ENCODE measurements at places on chromosomes 4 and X.

GRCh38 chr4:13872155-13872554 lies 244.6 kb upstream of the BOD1L1 start:
- DNase-seq = no peak

DNA sequence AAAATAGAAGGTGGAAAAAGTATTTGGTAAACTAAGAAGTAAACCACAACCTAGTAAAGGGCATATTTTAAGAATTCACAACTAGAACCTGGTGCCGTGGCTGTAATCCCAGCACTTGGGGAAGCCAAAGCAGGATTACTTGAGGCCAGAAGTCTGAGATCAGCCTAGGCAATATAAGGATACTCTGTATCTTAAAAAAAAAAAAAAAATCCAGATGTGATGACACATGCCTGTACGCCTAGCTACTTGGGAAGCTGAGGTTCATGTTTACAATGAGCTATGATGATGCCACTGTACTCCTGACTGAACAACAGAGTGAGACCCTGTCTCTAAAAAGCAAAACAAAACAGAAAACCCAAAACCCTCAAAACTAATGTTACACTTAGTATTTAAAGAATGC lies 294.9 kb upstream of the ZCCHC13 start:
- DNase-seq = no peak

DNA sequence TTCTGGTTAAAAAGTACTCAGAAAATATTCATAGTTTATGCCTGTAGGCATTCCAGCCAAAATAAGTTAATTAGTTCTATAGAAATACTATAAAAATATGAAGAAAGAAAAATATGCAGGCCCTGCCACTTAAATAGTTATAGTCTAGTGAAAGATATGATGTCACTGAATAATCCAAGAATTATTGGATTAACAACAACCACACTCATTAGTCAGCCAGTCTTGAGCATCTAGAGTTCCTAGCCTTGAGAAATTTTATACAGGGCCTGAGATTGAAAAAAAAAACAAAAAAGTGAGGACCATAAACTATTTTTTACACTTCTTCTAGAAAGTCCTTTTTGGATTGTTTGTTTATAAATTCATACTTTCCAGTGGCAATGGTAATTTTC lies 823.0 kb downstream of the FAT4 start:
- DNase-seq = no peak

- no peak for DNase-seq
Observed at GRCh38 chr4:16684935-16685334, 213.5 kb downstream of the LDB2 start.

DNA sequence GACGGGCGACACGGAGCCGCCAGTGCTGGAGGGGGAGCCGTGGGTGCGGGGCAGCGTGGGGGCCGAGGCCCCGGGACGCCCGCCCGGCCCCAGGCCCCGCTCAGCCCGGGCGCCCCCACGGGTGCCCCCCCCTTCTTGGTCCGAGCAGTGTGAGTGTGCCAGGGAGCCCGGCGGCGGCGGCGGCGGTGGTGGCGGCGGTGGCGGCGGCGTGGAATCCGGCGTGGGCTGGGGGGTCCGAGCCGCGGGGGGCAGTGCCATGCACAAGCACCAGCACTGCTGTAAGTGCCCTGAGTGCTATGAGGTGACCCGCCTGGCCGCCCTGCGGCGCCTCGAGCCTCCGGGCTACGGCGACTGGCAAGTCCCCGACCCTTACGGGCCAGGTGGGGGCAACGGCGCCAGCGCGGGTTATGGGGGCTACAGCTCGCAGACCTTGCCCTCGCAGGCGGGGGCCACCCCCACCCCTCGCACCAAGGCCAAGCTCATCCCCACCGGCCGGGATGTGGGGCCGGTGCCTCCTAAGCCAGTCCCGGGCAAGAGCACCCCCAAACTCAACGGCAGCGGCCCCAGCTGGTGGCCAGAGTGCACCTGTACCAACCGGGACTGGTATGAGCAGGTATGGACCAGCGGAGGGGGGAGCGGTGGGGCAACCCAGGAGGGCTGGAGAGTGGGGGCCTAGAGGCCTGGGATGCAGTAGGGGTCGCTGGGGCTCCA lies 466 bp downstream of the DLG3 start:
- no peak for DNase-seq

GRCh38 chrX:15167826-15168225 lies 102.1 kb downstream of the ASB9 start:
- no peak for DNase-seq

- no peak for DNase-seq
Observed at GRCh38 chr4:156832886-156833285, 138.7 kb downstream of the PDGFC start.

- no peak for DNase-seq
Observed at GRCh38 chr4:25759101-25759500, 103.5 kb downstream of the SLC34A2 start.

DNA sequence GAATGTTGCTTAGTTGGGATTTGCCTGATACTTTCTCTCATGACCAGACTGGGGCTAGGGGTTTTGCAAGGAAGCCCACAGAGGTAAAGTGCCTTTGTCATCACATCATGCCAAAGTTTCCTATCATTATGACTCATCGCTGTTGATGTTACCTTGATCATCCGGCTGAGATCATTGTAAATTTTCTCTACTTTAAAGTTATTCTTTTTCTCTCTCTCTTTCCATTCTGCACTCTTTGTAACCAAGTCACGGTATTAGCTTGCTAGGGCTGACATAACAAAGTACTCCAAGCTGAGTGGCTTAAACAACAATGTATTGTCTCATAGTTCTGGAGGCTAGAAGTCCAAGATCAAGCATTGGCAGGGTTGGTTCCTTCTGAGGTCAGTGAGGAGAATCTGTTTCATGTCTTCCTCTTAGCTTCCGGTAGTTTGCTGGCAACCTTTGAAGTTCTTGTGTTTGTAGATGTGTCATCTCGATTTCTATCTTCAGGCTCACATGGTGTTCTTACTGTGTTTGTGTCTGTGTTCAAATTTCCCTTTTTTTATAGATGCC lies 113.0 kb downstream of the DTHD1 start:
- DNase-seq = no peak

DNA sequence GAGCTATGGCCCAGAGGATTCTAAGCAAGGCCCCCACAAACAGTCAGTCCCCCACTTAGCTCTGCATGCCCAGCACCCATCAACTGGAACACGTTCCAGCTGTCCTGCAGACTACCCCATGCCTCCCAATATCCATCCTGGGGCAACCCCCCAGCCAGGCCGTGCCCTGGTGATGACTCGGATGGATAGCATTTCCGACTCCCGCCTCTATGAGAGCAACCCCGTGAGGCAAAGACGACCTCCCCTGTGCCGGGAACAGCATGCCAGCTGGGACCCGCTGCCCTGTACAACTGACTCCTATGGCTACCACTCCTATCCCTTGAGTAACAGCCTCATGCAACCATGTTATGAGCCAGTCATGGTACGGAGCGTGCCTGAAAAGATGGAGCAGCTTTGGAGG lies 32.0 kb downstream of the LAS1L start:
- DNase-seq = no peak

GRCh38 chr4:19736968-19737756 lies 514.5 kb upstream of the SLIT2 start:
- DNase-seq = no peak

- no peak for DNase-seq
Observed at GRCh38 chrX:1507511-1508463, 29.2 kb downstream of the P2RY8 start.

DNA sequence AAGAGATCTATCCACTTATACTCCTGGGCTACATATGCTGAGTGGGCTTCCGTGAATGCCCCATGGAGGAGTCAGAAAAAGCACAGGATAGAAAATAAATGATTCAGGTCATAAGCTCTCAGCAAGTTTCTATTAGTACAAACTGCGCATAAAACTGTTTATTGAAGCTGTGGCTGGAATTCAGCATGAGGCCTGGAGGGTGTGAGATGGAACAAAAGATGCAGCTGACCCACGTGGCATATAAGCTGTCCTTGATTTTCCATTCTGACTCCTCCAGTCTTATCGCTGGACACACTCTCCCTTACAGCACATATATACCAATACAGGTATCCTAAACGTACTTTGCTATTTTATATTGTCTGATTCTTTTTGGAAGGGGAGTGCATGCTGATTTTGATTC lies 17.9 kb downstream of the GRXCR1 start:
- no peak for DNase-seq

GRCh38 chr4:165700855-165701254 lies 172.2 kb upstream of the TLL1 start:
- DNase-seq = no peak

GRCh38 chr4:155703486-155704247 lies 37.0 kb downstream of the GUCY1A1 start:
- no peak for DNase-seq

DNA sequence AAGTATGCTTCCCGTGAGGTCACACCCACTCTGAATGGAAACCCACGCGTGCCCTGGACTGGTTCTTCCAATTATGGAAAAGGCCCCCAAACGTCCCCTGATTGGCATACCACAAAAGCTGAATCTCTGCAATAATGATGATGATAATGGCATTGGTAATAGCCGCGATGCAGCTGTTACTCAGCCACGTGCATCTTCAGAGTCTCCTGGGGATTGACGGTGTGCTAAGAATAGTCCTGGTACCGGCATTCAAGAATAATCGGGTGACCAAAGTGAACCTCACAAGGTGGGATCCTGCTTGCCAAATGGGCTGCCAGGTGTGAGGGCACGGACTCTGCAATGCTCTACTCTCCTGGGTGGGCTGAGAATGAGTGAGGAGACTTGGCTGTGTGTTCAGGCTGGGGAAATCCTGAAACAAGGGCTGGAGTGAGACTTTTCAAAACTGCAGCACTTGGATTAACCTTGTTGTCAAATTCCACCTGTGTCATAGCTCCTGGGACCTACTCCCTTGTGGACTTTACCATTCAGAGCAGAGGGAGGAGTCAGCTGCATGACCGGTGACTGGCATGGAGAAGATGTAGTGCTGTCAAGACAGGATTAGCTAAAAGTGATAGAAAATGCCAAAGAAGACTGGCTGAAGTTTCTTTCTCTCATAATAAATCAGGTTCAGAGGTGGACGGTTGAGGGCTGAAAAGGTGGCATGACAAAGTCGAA lies 615.4 kb downstream of the MID1IP1 start:
- no peak for DNase-seq

DNA sequence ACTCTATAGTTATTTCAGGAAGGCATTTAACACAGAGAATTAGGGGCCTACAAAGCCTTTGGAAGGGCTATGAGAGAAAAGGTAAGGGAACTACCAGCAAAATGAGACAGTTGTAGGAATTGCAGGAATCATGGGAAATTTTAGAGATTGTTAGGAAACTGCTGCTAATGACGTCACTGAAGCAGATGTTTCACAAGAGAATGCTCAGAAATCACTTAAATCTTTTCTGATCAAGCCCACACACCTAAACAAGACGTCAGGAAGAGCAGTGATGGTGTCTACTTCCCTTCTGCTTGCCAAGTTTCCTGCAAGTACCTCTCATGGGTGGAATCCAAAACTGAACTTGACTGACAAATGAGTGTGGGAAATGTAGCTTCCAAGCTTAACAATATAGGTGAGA lies 5.1 kb downstream of the OR13H1 start:
- no peak for DNase-seq

GRCh38 chr4:174096456-174096855 lies 187.0 kb downstream of the FBXO8 start:
- DNase-seq = no peak

DNA sequence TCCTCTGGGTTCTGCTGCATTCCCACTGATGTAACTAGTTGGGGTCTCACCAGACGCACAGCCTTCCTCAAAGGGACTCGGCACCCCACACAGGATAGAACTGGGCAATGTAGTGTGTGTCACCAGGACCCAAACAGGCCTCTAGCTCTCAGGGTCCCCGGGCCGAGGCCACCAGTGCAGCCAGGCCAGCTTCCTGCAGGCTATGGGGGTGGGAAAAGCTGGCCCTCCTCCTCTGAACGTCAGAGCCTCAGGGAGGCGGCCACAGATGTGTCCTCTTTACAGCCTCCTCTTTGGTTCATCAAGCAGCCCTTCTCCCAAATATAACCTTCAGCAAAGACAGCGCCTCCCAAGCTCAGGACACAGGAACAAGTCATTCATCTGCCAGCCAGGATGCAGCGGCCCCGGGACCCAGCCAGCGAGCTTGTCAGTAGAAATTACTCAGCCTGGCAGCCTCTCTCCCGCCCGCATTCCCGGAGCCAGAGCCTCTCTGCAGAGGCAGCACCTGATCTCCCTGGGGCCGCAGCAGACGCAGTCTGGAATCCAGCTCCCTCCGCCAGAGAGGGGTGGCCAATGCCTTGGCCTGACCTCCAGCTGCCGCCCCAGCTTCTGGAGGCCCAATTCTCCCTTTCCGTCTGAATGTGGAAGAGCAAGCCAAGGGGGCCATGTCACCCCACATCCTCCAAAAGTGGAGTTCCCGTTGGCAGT lies 288.5 kb downstream of the FBXW7 start:
- DNase-seq = no peak

GRCh38 chrX:2664502-2664901 lies 26.6 kb upstream of the CD99 start:
- DNase-seq = no peak

DNA sequence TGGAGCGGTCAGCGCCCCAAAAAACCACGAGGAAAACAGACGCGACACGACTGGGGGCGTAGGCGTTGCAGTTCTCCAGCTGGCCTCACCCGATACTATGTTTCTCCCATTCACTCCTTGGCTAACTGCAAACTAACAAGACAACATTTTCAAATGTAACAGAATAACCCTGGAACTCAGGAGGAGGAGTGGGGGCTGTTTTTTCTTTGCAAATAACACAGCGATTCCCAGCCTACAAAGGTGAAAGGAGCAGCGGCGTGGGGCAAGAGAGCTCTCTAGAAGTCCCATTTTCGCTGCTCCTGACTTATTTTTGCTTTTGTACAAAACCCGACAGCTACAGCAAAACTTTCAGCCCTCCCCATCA lies 1.6 kb downstream of the SOX3 start:
- no peak for DNase-seq

DNA sequence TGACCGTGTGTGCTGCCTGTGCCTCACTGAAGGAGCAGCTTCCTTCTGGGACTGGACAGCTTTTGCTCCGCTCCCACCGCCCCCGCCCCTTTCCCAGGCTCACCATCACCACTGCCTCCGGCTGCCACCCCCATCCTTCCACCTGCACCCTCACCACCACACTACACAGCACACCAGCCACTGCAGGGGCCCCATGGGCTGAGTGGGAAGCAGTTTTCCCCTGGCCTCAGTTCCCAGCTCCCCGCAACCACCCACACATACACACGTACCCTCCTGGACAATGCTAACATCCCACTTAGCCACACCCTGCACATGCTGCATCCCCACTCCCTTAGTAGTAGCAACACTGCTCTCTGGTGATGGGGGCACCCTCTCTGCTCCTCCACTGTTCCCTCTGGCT lies 29.6 kb upstream of the COX18 start:
- DNase-seq = no peak

DNA sequence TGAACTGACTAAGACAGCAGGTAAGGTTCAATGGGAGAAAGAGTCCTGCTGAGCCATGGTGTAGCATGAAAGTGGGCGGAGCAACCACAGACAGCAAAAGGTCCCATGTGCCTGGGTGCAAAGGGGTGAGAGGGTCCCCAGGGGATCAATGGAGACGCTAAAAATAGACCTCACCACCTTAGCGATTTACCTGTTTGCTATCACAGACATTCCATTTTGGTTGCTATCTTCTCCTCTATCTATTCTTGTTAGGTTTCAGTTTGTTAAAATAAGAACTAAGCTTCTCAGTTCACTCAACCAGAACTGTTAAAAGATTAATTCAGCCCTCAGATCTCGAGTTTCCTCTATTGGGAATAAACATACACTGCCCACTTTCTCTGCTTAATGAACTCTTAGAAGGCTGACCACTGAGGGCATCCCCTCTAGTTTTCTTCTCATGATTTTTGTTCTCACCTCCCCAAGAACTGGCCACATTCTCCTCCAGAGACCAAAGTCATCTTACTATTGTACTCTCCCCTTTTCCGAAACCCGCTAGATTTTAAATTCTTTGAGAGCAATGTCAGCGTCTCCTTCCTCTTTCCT lies 136.7 kb downstream of the PARM1 start:
- no peak for DNase-seq

GRCh38 chrX:113933931-113934330 lies 650.0 kb upstream of the HTR2C start:
- no peak for DNase-seq

Data from cerebellar nuclear complex (tissue), 1 donor.